ENCODE measurements at places on chromosomes 4 and X. TPM values are rescaled to one million over a fixed set of nuclear protein-coding genes. Genes with fewer than 3 reads are reported as not detected.

DNA sequence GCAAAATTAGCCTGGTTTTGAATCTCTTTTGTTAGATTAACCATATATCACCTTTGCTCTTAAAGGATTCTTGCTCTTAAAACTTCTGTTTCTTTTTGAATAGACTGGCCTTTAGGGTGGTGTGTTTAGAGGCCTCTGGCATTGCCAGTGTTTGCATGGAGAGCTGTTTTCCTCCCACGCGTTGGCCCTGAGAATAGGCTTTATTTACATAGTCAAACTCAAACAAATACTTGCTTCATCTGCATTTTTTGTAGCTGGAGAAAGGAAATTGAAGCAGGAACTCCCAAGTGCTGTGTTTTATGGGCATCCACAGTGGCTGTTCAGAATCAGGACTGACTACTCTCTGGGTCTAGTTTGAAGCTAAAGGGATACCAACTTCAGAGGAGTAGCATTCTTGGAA lies 2.7 kb downstream of the SHROOM2 start:
- no peak for DNase-seq

DNA sequence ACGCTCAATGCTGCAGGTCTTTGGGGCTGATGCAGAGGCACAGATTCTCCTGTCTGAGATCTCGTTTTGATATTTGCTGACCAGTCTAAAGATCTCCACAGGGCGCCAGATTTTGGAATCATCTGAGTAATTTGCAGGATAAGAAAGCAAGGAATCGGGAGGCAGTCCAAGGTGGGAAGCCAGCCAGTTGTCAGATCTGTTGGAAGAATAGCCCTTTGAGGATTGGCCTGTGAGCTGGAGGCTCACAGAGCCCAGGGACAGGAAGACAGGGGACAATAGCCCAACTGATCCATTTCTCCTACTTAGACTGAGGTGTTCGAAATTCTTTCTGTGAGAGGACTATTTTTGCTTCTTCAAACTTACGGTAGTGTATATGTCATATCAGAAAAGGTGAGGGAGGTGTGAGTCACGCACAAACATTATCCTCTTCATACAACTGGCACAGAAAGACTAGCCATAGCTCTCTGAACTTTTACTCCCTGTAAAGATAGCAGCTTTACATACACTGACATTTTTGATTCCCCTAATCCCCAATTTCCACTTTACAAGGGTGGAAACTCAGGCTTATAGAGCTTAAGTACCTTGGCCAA lies 8.8 kb downstream of the DIPK2B start:
- no peak for DNase-seq

- no peak for DNase-seq
Measured at GRCh38 chrX:121010218-121010617, 24.7 kb upstream of the CT47A1 start.

- DNase-seq = no peak
Measured at GRCh38 chr4:26909369-26909768, 48.7 kb downstream of the STIM2 start.

DNA sequence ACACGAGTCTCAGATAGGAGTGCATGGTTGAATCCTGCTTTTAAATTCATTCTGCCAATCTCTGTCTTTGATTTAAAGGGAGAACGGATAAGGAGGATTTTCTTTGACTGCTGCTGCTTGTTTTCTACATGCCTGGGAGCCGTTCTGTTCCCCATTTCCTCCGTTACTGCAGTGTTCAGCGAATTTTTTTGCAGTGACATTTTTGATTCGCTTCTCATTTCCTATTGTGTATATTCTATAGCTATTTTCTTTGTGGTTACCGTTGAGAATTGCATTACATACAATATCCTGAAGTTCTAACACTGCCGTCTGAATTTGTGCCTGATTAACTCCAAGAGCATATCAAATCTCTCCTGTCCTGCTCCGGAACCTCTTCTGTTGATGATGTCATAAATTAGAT lies 14.8 kb upstream of the MAEA start:
- no peak for DNase-seq

Gene FGF13
- 26.5 TPM for total RNA-seq

Gene DCHS2
- total RNA-seq = not detected

GRCh38 chrX:151695583-151696340 lies 504 bp downstream of the PRRG3 start:
- no peak for DNase-seq

- no peak for DNase-seq
Measured at GRCh38 chrX:6679988-6680387, 145.1 kb upstream of the VCX3A start.

DNA sequence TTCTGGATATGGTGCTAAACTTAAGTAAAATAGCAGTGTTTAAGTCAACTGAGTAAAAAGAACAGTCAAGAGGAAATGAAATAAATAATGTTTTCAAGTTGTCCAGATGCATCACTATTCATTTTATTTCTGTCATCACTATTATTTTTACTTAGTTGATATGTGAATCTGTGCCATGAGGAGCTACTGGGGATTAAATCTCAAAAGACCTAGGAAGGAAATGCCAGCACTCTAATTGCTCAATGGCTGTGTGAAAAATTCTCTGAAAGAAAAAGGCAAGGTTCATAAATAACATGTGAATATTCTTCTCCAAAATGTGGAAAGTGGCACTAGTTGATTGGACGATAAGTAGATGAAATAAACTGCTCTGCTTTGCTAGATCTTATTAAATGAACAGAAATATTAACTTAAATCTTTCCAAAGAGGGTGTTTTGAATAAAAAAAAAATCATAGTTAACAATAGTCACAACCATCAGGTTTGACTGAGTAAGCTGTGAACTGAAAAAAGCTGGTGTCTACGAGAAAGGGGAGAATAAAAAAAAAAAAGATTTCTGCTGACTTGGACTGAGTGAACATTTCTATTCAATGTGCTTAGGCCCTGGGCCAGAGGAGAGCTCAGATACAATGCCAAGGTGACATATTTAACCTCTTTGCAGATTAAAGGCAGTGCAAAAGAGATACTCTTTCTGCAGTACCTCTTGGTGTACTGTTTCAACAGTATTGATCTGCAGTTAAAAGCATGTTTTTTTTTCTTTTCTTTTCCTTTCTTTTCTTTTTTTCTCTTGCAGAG lies 1.6 kb downstream of the SPARCL1 start:
- peak; percentile 59 for DNase-seq
